ENCODE measurements at places on chromosomes 12 and 14.

DNA sequence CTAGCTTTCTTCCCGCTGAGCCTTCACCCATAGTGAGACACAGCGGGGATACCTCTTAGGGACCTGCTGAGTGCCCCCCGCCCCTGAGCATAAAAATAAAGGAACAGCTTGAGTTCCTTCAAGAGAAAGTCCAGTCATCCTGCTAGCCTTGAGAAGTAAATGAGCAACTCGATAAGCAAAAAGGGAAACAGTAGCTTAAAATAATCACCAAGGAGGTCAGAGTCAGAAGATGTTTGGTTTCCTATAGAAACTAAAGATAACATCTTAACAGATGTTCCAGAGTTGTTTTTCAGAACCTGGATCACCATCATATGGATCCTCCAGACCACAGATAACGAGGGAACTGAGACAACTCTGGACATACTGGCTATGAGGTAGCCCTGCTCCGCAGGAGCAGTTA is 94.0 kb downstream of the BCAT1 start:
- DNase-seq, result no peak

GRCh38 chr12:71870416-71870815 is 30.9 kb downstream of the TBC1D15 start:
- DNase-seq, result no peak

DNA sequence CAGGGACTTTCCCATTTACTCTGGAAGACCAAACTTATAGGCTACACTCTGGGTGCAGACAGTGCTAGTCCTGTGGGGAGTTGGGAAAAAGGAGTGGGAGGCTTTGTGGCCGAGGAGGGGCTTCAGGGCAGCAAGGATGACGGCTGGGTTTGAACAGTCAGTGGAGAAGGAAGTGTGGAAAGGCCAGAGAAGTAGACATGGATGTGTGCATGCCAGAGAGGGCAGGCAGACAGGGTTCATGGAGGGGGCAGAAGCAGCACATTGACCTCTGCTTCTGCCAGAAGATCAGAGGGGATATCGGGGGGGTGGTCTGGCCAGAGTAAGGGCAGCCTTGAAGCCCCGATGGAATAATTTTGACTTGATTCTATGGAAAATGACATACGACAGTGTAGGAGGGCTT is 27.2 kb upstream of the KCNA5 start:
- DNase-seq, result no peak

GRCh38 chr14:101315802-101316296 is 245.4 kb upstream of the DIO3 start:
- no peak for DNase-seq

- DNase-seq, result no peak
These were observed 303 bp downstream of the SAMD4A start for GRCh38 chr14:54567224-54567638.

DNA sequence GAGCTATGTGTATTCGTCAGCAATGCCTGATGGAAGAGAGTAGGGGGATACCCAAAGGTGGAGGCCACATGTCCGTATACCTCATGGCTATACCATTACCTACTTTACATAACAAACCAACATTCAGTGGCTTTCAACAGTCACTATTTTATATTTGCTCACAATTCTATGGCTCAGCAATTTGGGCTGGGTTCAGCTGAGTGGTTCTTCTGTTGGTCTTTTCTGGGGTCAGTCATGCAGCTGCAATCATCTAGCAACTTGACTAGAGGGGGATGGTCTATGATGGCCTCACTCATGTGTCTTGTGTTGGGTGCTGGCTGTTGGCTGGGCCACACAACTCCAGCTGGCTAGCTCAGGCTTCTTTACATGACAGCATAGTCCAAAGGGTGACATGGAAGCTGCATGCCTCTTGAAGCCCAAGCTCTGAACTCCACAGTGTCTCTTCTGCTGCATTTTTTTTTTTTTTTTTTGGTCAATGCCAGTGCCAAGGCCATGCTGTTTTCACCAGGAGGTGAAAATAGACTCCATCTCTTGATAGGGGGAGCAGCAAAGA is 53.7 kb downstream of the RIN3 start:
- no peak for DNase-seq

DNA sequence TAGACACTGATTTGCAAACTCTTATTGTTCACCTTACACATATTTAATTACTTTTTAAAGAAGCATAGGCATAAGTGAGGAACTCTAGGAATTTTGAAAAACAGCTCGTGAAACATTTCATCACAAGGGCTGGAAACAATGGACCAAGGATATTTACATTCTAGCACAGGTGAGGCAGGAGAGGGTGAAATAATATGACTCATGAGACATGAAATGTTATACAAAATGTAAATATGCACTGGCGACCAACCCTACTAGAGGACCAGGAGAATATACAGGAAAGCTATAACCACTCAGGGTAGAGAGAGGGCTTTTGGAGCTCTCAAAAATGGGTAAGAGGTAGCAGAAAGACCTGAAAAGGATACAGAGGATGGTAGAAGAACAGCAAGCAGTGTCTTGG is 115.3 kb downstream of the PTGER2 start:
- no peak for DNase-seq

- no peak for DNase-seq
These were observed 25.1 kb upstream of the ANO2 start for GRCh38 chr12:5969974-5970690.

- no peak for DNase-seq
These were observed 27.1 kb downstream of the KCTD10 start for GRCh38 chr12:109449845-109450532.

GRCh38 chr14:94395282-94395887 is 7.0 kb upstream of the SERPINA1 start:
- DNase-seq, result no peak

DNA sequence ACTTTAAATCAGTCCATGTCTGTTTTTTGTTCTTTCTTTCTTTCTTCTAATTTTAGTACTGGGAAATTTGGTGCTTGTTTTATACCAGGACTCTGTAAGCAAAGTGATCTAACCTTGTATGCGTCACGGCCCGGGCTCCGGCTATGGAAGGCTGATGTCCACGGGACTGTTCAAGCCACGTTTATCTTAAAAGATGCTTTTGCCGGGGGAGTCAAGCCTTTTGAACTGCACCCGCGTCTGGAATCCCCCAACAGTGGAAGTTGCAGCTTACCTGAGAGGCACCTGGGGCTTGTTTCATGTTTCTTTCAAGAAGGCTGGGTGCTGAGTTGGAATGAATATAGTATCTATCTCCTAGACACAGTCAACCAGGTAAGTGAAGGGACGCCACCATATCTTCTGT is 62.2 kb downstream of the TECPR2 start:
- DNase-seq, result no peak

DNA sequence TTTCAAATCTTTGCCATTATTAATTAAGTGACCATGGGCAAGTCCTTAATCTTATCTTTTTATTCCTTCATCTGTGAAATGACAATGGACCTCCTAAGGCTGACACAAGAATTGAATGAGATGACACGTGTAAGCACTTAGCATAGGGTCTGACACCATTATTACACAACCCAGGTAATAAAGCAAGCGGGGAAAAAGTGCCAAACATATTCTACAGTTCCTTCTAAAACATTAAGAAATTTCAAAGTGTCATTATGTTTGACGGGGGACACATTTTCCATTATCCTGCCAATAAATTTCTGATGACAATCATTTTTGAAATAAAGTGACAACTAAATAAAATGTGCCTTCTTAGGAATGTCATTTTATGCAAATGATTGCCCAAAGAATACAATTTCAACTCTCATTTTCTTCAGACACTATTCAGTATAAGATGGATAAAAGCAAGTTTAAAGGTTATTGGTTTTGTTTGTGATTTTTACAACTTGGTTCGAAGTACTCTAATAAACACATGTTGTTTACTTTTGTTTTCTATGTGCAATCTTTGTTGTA is 3.0 kb downstream of the ANKS1B start:
- DNase-seq, result no peak

DNA sequence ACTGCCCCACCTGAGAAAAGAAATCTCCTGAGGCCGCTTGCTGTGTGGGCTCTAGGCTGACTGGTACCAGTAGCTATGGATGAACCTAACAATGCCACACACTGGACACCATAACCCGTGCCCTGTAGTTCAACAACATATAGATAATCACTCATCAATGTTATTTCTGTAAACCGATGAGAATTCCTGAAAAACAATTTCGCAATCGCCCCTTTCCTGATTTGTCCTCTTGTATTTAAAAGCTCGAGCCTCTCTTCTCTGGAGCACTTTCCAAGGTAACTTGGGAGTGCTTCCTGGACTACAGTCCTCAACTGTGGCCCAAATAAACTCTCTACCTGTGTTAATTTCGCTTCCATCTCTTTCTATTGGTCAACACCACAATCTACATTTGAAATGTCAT is 26.1 kb upstream of the PPP2R5C start:
- no peak for DNase-seq

GRCh38 chr12:68326716-68327115 is 5.4 kb downstream of the MDM1 start:
- no peak for DNase-seq

DNA sequence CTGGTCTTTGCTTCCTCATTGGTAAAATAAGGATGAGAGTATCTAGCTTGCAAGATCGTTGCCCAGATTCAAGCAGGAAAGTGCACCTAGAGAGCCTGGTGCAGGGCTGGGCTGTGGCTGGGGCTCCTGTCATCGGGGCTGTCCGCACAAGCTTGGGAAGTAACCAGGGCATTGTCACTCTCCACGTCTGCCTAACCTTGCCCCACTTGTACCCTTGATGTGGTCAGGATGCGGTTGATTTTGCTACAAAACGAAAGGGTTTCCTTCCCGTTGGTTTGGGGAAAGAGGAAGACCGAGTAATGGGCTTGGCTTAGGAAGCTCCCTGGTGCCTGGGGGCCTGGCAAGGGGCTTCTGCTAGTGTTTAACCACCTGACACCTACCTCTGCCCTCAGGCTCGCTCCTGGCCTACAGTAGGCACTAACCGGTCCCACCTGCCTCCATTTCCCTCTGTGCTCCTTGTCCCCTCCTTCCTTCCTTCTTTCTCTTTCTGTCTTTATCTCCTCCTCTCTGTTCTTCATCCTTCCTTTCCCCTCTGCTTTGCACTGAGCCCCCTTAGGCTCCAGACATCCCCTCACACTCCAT is 21.8 kb downstream of the MVK start:
- DNase-seq, result no peak

- no peak for DNase-seq
These were observed 10.6 kb upstream of the NRDE2 start for GRCh38 chr14:90342327-90342726.

DNA sequence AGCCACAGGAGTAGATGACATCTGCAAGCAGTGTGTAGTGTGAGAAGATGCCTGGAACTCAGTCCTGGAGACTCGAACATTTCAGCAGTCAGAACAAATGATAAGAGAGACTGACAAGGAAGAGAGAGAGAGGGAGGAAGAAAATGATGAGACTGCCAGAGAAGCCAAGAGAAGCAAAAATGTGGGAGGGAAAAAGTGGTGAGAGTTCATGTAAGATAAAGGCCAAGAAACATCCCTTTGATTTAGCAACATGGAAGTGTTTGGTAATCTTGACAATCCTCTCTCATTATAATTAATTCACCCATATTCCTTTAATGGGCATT is 42.6 kb downstream of the LIMA1 start:
- no peak for DNase-seq

DNA sequence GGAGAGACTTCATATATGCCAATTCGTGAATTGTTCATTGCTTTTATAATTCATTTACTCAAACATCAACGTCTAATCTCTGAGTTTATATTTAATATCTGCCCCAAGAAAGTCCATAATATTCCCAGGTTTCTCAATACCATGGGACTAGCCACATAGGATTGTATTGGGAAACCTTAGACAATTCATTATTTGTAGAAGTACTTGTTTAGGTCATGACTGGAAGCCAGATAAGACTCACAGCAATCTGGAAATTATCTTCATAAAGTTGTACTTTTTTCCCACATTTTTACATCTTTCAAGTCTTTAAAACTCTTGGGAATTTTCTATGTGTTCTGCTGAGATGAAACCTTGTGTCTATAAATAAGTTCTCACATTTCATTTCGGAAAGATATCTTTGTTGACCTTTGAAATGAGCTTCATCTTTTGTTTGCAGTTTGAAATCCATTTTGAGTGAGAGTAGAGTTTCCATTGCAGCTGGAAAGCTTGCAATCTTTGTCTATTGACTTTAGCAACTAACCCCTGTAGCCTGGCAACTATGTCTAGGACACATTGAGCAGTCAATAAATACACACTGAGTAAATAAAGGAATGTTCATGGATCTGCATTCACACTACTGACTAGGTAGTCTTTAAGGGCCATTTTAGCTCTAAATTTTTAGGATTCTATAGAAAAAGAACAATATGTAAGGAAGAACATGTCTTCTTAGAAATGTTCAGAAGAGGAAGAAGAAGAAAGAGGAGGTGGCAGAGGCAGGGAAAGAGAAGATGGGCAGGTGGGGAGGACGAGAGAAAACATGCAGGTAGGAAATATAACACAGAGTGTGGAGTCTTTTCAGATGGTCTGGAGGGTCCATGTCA is 154.4 kb downstream of the LRIG3 start:
- DNase-seq, result no peak

DNA sequence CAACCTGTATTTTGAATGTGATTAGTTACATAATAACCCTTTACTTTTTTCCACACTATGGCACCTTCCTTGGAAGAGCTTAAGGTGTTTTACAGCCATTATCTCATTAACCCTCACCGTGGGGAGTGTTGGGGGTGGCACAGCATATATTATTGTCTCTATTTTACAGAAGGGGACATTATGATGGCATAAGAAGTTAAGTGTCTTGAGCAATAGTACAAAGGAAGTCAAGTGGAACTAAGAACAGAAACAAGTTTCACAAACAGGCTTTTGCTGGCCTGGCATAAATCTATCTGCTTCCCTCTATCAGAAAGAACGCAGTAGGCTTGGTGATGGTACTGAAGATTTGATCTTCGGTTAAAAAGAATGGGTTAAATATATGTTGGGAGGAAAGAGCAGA is 169.7 kb upstream of the OTX2 start:
- no peak for DNase-seq

DNA sequence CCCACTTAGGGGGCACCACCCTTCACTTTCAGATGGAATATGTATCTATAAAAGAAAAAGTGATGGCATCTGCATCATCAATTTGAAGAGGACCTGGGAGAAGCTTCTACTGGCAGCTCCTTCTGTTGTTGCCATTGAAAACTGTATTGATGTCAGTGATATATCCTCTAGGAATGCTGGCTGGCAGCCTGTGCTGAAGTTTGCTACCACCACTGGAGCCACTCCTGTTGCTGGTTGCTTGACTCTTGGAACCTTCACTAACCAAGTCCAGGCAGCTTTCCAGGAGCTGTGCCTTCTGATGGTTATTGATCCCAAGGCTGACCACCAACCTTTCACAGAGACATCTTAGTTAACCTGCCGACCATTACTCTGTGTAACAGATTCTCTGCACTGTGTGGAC is 44.7 kb downstream of the RIMKLB start:
- DNase-seq, result no peak

DNA sequence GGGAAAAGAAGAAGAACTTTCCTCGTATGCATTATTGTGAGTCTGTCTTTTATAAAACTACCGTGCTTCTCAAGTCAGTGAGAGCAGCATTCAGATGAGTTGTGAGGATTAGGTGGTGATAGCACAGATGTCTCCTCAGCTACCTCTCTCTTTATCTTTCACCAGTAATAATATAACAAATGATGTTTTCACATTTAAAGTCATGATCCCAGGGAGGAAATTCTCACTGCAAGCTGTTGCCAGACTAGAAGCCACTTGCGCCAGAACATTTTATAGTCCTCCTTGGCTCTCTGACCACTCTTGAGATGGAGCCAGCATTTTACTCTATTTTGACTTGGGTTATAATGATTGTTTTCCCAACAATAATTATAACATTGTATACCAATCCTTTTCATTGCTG is 443.1 kb downstream of the AEBP2 start:
- no peak for DNase-seq

GRCh38 chr14:96830946-96831345 is 33.8 kb downstream of the VRK1 start:
- no peak for DNase-seq

GRCh38 chr14:65208548-65208947 is 106.2 kb upstream of the MAX start:
- DNase-seq, result no peak

Data from right forelimb (tissue), 1 donor.